IPS-NIHi11 (cell line): ENCODE measurements at places on chromosomes 1 and 21.

DNA sequence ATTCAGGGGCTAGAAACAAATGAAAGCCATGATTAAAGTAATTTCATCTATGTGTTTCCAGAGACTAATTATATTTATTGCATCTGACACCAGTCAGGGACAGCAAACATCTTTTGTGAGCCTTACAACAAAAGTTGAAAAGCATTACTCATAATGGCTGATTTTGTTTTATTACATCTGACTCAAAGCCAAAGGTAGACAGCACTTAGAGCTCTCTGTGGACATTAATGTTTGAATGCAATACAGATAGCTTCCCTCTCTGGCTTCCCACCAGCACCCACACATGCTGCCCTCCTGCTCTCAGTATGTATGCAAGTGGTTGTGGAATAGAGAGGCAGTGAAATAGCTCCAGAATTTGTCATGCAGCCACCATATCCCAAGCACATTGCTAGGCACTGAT lies 198.7 kb downstream of the SETD4 start:
- DNase-seq, result no peak

DNA sequence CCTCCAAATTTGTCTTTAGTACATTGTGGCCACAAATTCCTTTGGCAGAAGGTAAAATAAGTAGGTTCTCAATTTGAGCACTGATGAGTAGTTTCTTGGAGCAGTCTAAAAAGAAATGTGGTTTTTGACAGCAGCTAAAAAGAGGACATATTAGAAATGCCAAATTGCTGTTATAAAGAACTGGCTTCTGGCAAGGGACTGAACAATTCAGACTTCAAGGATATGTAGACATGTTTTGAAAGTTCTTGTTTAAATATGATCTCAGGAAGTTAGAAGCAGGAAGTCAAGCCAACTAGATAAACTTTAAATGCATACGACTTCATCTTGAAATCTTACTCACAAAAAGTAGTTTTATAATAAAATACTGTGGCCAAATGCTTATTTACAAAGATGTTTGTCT lies 18.8 kb downstream of the C1orf52 start:
- DNase-seq, result no peak

DNA sequence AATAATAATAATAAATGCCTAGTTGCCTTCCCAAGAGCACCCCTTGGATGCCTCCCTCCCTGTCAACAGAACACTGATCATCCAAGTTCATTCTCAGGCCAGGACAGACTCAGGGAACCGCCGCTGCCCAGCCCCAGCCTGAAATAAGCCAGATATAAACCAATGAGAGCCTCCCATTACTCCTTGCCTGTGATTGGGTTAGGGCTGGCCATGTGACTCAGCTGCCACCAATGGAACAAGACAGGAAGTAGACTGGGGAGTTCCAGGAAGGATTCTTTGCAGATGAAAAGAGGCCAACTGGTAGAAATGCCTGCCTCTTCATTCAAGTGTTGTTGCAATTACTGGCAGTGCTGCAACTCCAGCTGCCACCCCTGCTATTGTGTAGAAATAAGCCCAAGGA lies 146.4 kb upstream of the TIAM1 start:
- peak; percentile 57 for DNase-seq

DNA sequence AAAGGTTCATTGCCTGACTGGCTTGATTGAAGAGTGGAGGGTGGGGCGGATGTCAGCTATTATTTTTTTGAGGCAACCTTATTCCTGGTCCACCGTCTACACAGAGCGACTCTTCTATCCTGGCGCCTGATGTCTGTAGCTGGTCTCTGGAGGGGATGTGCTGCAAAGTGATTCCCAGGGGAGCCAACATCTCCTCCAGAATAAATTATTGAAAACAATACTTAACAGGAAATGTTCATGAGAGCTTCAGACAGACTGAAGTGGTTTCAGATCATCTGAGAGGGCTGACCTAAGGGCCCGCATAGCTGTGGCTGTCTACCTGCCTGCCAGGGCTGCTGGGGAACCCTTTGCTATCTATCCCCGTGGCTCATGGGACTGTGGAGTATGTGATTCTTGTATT lies 66.7 kb downstream of the TEX35 start:
- no peak for DNase-seq

DNA sequence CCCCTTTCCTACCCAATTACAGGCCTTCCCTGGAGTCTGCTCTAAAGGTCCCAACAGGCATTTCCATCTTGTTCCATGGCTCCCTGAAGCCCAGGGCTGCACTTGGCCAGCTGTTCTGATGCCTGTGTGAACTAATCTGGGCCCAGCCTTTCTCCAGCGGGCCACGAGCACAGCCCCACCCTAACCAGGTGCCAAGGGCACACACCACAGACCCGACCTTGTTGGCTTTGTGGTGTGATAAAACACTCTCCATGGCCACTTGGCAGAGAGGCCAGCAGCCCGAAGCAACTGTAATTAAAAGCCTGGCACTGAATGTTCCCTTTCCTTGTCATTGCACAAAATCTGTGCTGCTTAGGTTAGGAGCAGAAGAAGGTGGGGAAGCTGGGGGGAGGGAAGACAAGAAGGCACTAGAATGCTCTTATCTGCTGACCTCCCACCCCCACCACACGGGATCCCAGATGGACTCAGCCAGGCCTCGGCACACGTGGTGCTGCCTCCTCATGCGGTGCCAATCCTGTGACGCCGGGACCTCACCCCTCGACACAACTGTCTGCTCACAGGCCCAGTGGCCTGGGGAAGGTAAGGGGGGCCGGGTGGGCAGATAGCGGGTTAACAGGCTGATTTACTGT lies 9.9 kb downstream of the HCRTR1 start:
- no peak for DNase-seq

GRCh38 chr1:82625537-82625936 lies 824.8 kb downstream of the ADGRL2 start:
- DNase-seq, result no peak

- no peak for DNase-seq
Observed at GRCh38 chr21:41459884-41460534, 34.0 kb downstream of the MX1 start.

DNA sequence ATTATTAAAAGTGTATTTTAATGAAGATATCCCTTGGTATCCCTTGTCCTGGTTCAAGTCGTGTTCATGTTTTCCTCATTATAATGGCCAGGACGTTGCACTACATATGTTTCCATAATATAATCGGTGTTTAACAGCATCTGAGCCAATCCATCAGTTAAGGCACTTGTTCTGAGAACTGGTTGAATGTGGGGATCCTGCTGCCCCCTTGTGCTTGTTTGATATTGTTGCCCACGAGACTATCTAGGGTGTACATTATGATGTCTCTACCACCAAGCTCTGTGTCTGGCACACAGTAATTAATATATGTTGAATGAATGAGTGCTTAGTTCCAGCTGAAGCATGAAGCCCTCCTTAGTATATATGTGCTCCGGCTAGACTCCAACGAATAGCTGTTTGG lies 193.0 kb downstream of the CACNA1E start:
- DNase-seq, result peak; percentile 72

DNA sequence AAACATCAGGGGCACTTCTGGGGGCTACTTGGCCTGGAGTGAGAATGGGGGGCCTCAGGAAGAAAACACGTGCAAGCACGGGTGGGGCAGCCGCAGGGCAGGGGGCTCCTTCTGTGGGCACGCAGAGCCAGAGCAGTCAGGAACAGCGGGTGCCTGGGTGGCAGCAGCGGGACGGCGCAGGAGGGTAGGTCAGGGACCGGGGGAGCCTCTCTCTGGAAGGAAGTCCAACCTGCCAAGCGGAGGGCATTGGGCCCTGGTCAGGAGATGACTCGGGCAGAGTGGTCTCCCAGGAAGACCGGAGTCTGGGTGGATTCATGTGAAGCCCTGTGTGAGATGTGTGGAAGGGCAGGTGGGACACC lies 27.1 kb downstream of the CTNNBIP1 start:
- DNase-seq, result no peak

GRCh38 chr1:99645203-99645602 lies 710 bp upstream of the PALMD start:
- DNase-seq, result no peak

- no peak for DNase-seq
Observed at GRCh38 chr1:62259551-62259950, 59.7 kb downstream of the KANK4 start.

DNA sequence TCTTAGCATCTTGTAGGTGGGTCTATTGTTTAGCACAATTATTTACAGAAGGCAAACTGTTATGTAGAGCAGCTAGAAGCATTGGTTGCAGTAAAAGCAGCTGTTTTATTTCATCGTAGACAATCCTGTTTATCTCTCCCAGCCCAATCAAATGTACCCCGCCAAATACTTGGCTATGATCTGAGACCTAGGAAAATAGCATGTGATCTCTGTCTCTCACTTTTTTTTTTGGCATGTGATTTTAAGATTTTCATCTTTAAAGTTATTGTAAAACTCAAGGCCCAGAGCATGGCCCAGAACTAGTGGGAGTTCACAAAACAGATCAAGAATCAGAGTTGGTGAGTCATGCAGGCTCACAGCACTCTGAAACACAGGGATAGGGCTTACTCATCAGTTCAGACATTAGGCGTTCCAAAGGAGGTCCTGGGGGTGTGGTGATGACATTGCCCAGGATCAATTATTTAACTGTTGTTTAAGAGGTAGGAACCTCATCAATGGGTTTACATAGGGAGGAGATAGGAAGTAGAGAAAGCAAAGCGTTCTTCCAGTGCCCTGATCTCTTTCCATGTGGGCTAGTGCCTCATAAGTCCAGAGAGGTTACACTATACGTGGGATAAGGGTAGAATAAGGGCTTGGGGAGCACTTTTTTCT lies 40.2 kb downstream of the TBX19 start:
- no peak for DNase-seq

DNA sequence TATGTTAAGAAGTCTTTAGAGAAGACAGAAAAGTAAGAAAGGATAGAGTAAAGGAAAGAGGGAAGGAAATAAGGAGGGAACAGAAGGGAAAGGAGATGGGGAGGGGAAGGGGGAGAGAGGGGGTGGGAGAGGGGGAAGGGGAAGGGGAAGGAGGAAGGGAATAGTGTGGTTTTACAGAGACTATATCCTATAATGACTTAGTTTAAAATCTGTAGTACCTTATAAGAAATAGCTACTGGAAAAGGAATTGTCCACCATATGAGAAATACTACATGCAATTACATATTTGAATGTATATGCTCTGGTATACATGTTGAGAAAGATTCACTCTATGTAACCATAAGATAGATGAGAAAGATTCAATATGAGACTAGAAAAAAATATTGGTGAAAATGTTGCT lies 1042.3 kb downstream of the BRINP3 start:
- DNase-seq, result no peak

DNA sequence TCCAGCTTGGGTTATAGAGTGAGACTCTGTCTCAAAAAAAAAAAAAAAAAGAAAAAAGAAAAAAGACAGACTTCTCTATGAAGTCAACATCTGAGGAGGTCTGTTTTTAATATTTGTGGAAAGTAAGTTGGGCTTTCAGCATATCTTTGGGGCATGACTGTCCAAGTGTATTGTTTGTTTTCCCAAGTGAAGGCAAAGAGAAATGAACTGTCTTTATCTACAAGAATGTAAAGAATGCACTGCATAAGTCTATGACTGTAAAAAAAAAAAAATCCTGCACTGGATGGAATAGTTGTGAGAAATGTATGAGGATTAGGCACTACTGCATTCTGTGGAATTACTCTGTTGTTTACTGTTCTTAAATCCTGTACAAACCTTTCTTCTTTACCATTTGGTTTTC lies 45.6 kb upstream of the TMEM61 start:
- DNase-seq, result no peak

DNA sequence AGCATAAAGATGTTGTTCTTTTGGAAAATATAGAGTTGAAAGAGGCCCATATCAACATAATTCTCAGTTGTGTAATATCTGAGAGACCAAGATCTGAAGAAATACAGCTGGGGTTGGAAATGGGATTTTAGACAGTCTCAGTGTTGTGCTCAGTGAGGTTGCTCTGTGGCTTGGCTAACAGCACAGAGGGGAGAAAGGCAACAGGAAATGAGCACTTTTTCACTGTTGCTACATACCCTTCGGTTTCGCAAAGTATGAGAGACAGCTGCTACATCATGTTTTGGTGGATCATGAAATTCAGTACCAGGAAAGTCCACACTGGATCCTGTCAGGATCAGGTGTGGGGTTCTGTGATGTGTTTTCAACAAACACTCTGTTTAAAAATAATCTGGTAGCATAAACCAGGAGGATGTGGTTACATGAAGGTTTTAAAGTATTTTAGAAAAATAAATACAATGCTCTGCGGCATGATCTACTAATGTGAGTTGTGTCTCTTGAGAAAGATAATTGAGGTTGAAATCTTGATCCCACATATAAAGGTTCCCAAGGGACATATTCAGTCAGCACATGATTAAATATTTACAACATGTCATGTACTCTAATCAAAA lies 7.0 kb upstream of the GPR88 start:
- no peak for DNase-seq

GRCh38 chr21:39661121-39661520 lies 48.4 kb downstream of the B3GALT5 start:
- DNase-seq, result no peak

GRCh38 chr1:83928396-83928795 lies 70.5 kb downstream of the TTLL7 start:
- DNase-seq, result no peak

GRCh38 chr1:22888320-22889075 lies 84.2 kb downstream of the LACTBL1 start:
- DNase-seq, result no peak

GRCh38 chr21:46483300-46484295 lies 24.9 kb downstream of the DIP2A start:
- no peak for DNase-seq

GRCh38 chr1:179380299-179380698 lies 14.5 kb downstream of the AXDND1 start:
- no peak for DNase-seq

- no peak for DNase-seq
Observed at GRCh38 chr1:233080286-233080685, 129.9 kb downstream of the NTPCR start.

DNA sequence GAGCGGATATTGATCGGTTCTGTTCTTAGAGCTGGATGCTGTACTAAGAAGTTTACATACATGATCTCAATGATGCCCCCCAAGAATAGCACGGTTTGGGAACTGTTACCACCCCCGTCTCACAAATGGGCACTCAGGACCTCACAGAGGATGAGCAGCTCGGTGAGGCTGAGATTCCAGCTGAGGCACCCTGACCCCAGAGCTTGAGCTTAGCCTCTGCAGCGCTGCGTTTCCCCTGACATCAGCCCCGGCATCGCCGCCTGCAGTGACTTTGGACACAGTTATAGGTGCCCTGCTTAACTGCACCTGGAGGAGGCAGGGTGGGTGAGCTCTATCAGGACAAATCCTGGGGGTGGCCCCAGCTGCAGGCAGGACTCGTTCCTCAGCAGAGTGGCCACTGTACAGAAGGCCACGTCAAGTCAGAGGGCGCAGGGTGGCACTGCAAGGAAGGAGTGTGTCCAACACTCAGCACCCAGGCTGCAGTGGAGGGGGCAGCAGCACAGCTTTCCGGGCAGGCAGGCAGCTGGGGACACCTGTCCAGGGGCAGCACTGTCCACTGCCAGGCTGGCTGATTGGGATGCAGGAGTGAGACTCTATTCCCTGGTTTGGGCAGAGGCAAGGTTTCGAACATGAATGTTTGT lies 65.8 kb upstream of the ABCG1 start:
- no peak for DNase-seq
